ENCODE measurements at places on chromosomes 3 and 15.

GRCh38 chr3:41581700-41582099 is 380.2 kb downstream of the ULK4 start:
- no peak for DNase-seq

DNA sequence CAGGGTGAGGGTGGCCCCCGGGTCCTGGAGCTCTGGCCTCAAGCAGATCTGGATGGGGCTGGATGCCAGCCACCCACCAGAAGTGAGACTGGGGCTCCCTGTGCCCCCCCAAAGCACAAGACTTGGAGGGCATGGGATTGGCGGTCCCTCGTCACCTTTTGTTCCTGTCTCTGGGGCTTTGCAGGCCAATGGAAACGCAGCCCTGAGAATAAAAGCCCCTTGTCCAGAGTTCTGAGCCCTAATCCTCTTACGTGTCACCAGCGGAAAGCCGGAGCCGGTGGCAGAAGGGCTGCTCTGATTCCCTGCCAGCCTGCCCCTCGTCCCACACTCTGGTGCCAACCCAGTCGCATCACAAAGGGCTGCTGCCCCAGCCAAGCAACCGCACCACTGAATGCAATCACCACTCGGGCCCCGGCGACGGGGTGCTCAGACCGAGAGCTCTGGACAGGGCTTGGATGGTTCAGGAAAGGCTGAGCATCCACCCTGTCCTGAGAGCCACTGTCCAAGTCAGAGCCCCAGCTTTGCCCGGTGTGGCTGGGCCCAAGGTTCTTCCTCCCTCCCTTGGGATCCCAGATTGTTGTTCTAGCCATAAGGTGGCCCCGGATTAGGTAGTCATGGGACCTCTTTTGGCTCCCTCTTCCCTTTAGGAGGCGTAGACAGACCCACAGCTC is 22.8 kb upstream of the ELP6 start:
- no peak for DNase-seq

DNA sequence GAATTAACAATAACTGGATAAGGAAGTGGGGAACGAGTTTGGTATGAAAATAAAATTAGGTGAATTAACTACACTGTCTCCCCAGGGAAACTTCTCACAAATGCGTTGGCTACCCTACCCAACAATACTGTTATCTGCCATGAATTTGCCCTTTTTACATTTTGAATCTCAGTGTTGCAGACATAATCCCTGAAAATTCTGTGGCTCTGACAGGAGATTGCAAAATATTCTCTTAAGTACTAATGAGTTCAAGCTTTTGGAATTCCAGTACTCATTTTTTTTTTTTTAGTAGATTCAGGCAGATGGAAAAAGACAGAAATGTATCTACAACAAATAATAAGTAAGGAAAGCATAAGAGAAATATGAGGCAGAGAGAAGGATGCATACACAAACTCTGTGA is 332.6 kb downstream of the LSAMP start:
- DNase-seq: no peak

GRCh38 chr15:25087137-25087536 is 132.3 kb downstream of the SNRPN start:
- no peak for DNase-seq

DNA sequence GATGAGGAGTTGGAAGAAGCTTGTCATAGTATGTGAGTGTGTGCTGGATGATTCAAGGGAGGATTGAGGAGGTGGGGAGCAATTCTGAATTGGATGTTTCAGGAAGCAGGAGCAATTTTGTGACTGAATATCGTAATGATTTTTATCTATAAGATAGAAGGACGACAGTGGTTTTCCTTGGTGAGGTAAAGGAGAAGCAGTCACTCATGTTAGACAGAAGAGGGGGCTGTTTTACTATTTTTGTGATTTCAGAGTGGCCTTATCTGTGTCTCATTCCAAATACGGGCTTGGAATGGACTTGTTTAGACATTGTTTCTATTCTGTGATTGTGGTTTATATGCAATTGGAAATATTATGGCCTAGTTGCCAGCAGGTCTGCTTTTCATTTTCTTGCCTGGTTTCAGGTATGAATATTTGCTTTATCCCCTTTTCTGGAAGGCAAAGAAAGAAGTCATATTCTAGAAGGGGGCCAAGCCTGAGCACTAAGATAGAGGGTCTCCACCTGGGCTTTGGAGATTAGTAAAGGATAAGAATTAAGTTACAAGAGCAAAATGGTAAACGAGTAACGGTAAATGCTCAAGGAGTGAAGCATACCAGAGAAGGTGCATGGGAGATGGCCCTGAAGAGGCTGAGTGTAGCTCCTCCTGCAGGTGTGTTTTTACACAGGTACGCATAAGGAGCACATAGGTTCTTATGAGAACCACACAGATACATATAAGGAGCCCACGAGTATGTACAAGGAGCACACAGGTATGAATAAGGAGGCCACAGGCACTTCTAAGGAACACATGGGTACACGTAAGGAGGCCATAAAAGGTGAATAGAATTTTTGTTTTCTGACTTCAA is 124.6 kb upstream of the KCNAB1 start:
- DNase-seq: no peak

DNA sequence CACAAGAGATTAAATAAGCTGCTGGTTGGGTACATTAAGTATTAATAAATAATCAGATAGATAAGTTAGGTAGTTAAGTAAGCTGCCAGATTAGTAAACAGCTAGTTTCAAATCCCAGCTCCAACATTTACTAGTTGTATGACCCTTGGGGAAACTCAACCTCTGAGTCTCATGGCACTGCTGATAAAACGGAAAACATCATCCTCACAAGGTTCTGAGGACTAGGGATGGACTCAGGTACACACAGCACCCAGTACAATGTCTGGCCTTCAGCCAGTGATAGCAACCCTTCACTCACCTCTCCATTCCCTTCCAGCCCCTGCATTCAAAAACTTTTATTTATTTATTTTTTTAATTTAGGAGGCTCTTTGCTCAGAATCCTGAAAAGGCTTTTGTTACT is 32.3 kb downstream of the B3GNT5 start:
- no peak for DNase-seq

DNA sequence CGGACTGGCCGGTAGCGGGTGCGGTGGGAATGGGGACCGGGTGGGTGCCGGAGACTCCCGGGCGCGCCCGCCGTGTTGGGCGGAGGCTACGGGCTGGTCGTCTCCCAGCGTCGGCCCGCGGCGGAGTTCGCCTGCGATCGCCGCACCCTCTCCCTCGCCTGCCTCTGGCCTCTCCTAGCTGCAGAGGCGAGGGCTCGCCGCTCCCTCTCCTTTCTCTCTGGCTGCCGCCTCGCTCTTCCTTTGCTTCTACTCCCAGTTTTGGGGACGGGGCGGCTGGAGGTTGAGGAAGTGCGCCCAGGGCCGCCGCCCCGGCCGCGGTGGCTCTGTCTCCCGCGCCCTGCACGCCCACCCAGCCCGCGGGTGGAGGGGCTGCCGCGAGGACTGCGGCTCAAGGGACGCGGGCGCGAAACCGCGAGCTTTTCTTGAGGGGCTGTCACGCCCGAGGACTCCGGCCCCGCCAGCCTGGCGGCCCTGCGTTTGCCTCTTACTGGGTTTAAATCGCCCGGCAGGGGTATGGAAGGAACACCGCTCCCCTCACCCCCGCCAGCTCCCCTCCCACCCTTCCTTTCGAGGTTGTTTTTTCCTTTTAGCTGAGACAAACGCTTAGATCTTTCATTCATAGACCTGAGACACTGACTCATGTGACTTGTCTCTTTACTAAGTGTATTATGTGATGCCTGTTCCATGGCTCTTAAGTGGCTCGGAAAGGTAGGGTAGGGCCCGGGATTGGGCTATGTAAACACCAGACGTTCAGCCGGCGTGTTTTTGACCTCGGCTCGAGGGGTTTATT is 654 bp downstream of the PIK3CA start:
- peak; percentile 32 for DNase-seq

- no peak for DNase-seq
These were observed 21.7 kb upstream of the SFMBT1 start for GRCh38 chr3:53067567-53067966.

DNA sequence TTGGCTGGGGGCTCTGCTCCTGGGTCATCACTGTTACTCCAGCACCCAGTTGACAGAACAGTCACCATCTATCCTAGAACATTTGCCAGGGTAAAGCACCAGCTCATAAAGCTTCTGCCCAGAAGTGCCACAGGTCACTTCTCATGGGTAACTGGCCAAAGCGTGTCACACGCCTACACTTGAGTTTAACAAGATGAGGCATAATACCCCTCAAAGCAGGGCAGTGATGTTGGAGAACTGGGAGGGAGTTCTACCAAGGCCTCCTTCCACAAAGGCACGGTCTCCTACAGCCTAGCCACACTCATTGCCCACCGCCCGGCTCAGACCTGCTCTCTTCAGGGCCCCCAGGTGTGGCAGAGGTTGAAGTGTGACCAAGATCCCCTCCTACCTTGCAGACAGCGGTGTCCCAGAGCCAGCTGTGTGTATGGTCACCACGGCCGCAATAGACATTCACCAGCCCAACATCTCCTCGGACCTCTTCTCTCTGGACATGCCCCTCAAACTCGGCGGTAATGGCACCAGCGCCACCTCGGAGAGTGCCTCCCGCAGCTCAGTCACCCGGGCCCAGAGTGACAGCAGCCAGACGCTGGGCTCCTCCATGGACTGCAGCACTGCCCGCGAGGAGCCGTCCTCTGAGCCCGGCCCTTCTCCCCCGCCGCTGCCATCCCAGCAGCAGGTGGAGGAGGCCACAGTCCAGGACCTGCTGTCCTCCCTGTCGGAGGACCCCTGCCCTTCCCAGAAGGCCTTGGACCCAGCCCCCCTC is 107.7 kb downstream of the ETFA start:
- DNase-seq: no peak
